Stimulated activated CD4-positive, alpha-beta T cell treated with anti-CD3 and anti-CD28 coated beads, Interleukin-4, amount 100 ng/mL, for 4 hours (primary cell): ENCODE measurements at places on chromosomes 7 and 10.

- no peak for DNase-seq
Observed at GRCh38 chr10:33655921-33656320, 321.5 kb upstream of the NRP1 start.

GRCh38 chr10:19498393-19499290, 317.6 kb upstream of the PLXDC2 start:
- DNase-seq = no peak

DNA sequence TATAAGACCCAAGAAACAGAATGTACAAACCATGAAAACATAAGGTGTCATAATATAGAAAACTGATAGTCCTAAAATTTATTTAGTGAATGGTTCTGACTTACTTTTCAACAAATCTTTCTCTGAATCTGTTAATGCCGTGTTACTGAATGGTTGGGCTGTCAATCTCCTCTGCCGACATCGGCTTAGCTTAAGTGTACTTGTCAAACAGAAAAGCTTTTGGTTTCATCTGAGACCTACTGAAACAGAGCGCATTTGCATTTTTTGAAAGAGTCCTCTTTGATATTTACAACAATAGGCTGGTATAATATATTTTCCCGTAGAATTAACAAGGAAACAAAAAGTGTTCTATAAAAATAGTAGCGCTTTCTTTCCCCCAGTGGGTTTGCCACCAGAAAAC, 120.9 kb upstream of the ZNF804B start:
- DNase-seq = no peak

- no peak for DNase-seq
Observed at GRCh38 chr10:13425397-13425796, 77.3 kb upstream of the SEPHS1 start.

GRCh38 chr10:127462643-127463295, 86.3 kb upstream of the NPS start:
- no peak for DNase-seq

GRCh38 chr7:75905785-75906604, 9.0 kb upstream of the POR start:
- DNase-seq = no peak
